ENCODE measurements at places on chromosomes 7 and 10.

DNA sequence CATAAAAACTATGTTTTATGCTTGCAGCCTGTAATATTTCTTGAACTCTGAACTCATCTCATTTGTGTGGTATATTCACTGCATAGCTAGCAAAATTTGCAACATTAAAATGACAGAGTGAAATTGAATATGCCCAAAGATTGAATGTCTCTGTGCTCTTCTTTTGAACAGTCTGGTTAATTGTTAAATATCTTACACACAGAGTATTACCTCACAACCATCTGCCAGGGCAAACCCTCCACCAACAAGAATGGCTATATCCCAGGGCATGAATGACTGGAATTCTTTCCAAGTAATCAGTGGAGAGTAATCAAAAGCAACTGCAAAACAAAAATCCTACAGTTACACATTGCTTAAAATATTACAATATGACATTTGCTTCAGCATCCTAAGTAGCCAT lies 76.9 kb downstream of the SLC13A1 start:
- no peaks in the 10 kb centered on the region for H3K4me1 ChIP-seq
- DNase-seq: no peak
- no peak overlapping the region for H3K4me3 ChIP-seq
- no peaks in the 10 kb centered on the region for H3K27me3 ChIP-seq
- H3K27ac ChIP-seq: no peak overlapping the region

DNA sequence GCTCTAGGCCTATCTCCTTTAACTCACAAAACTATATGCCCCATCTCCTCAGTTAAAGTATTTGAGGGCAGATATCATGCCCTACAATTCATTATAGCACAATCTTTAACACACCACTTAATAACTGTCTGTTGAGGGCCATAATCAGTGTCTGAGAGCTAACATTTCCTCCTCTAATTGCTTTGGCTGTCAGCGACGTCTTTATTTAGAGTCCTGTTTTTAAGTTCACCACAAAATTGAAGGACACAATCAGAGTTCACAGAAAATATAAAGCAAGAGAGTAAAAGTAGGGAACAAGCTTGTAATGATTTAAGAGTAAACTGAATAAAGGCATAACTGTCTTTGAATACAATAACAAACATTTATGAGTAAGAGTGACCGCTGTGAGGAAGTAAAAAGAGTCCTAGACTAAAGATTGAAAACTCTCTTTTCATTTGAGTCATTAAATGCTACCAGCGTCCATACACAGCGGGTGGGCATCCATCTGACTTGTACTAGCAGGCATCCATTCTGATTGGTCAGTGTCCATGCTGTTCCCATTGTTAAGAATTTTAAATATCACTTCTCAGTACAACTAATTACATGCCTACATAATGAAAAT lies 38.4 kb upstream of the ABCB4 start:
- H3K27ac ChIP-seq: no peak overlapping the region
- H3K4me1 ChIP-seq: no peaks in the 10 kb centered on the region
- DNase-seq: no peak
- no peak overlapping the region for H3K4me3 ChIP-seq
- H3K36me3 ChIP-seq: peaks cover 10% of the 10 kb centered on the region

DNA sequence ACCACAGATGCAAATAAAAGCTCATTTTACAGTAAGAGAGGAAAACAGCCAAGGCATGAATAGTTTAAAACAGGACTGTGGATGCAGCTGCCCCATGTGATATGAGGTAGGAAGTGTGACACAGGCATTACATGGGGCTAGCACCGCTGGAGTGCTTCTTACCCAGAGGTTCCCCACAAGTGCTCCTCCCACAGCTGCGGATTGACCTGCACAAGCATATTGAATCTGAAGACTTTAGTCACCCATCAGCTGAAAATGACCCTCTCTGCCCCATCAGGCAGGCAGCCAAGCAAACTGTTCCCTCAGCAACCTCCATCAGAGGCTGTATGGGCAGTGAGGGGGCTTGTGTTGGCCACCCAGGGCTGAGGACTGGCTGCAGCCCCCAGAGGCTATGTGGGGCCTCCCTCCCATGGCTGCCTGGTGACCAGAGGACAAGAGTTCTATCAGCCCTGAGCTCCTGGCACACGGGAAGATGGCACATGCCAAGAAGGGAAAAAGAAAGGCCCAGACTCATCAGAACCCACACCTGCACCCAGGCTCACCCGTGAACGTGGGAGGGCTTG lies 98.7 kb downstream of the TCERG1L start:
- H3K27me3 ChIP-seq: no peaks in the 10 kb centered on the region
- no peak for DNase-seq
- no peak overlapping the region for H3K4me3 ChIP-seq
- no peaks in the 10 kb centered on the region for H3K36me3 ChIP-seq
- H3K27ac ChIP-seq: no peak overlapping the region

DNA sequence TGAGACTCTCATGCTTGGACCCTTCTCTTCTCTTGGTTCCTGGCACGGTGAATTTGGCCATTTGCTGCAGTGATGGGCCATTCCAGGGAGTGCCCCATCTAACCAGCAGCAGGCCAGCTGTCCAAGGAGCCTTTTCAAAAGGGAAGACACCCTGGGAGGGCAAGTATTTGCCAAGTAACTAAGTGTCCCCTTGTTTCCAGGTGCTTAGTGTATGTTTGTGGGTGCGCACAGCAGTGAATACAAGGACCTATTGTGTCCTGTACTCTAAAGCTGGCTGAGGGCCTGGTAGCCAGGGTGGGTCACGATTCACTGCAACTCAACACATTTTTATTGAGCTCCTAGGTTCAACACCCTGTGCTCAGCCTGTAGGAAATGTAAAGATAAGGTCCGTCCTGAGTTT lies 348.8 kb downstream of the RNLS start:
- H3K4me3 ChIP-seq: no peak overlapping the region
- no peaks in the 10 kb centered on the region for H3K36me3 ChIP-seq
- no peaks in the 10 kb centered on the region for H3K27me3 ChIP-seq
- no peak overlapping the region for H3K27ac ChIP-seq
- no peaks in the 10 kb centered on the region for H3K4me1 ChIP-seq

DNA sequence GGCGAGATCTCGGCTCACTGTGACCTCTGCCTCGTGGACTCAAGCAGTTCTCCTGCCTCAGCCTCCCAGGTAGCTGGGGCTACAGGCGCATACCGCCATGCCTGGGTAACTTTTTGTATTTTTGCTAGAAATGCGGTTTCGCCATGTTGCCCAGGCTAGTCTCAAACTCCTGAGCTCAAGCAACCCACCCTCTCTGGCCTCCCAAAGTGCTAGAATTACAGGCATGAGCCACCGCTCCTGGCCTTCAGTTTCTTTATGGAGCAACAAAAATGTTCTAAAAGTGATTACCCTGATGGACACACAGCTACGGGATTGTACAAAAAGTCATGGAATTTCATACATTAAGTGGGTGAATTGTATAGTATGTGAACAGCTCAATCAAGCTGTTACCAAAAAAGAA lies 216.0 kb downstream of the CALN1 start:
- H3K27ac ChIP-seq: no peak overlapping the region
- no peaks in the 10 kb centered on the region for H3K27me3 ChIP-seq
- no peak for DNase-seq
- no peak overlapping the region for H3K4me3 ChIP-seq
- no peaks in the 10 kb centered on the region for H3K4me1 ChIP-seq

DNA sequence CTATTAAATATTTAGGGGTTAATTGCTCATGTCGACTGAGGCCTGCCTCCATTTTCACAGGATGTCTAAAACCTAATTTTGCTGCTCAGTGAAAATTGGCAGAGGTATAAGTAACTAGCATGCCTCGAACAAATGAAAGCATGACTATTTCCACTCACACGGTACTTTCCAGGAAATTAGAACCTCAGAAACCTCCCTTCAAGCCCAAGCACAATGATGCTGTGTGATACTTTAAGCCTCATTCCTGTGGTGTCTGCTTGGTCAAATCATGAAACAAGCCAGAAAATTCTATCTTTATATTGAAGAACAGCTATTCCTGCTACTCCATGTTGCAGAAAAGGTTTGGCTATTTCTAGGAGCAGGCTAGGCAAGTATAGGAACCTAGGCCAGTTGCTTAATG lies 203.0 kb downstream of the SORCS3 start:
- H3K36me3 ChIP-seq: no peaks in the 10 kb centered on the region
- no peaks in the 10 kb centered on the region for H3K27me3 ChIP-seq
- H3K27ac ChIP-seq: no peak overlapping the region
- no peaks in the 10 kb centered on the region for H3K4me1 ChIP-seq
- no peak overlapping the region for H3K4me3 ChIP-seq

DNA sequence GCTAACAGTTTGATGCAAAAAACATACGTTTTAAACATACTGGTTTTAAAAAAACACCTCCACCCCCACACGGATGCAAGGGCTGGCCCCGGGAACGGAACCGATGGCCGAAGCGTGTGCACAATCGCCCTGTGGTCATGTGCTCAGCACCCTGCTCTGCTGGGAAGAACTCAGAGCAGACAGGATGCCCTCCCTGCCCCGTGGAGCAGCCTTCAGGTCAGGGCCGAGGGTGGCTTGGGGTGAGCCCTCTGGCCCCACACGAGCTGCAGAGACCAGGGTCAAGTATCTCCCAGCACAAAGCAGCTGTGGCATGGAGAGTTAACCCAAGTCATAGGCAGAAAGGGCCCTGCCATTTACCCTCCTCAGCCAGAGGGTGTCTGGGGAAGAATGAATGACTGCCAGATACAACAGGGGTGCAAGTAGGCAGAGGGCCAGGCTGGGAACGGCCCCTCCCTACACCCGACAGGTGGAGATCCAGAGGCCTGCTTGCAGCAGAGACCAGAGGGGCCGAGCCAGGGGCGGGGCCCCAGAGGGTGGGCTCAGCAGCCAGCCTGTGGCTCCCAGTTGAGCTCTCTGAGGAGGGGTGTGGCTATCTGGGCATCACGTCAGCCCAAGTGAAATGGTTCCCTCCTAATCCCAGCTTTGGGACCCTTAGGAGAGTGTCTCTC lies 56.8 kb downstream of the ZRANB1 start:
- peaks cover 8% of the 10 kb centered on the region for H3K27me3 ChIP-seq
- no peaks in the 10 kb centered on the region for H3K4me1 ChIP-seq
- no peak overlapping the region for H3K27ac ChIP-seq
- peaks cover 12% of the 10 kb centered on the region for H3K36me3 ChIP-seq
- no peak overlapping the region for H3K4me3 ChIP-seq

- H3K4me3 ChIP-seq: no peak overlapping the region
- no peak overlapping the region for H3K27ac ChIP-seq
- no peak for DNase-seq
- no peaks in the 10 kb centered on the region for H3K36me3 ChIP-seq
These were observed 543.1 kb upstream of the MBL2 start for GRCh38 chr10:53315709-53316108.

GRCh38 chr7:108054537-108054936 lies 51.6 kb upstream of the LAMB1 start:
- peaks cover 24% of the 10 kb centered on the region for H3K27me3 ChIP-seq
- no peak overlapping the region for H3K27ac ChIP-seq
- no peaks in the 10 kb centered on the region for H3K4me1 ChIP-seq
- no peak overlapping the region for H3K4me3 ChIP-seq
- no peaks in the 10 kb centered on the region for H3K36me3 ChIP-seq

DNA sequence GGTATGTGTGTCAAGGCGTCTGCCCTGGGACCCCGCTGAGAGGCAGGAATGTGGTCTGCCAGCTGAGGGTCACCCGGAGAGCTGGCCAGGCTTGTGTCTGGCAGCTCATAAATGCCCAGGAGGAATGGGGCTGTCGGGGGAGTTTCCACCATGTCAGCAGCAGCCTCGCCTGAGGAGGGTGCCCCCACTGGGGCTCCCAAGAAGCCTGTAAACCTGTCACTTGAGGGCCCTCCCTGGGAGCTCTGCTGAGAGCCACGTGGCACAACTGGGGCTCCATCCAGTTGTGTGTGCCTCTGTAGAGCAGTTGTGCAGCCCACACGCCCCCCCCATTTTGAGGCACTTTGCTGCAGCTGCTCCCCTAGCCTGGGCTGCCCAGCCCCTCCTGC lies 70.6 kb downstream of the NEURL1 start:
- H3K27ac ChIP-seq: no peak overlapping the region
- H3K27me3 ChIP-seq: peaks cover 10% of the 10 kb centered on the region
- no peaks in the 10 kb centered on the region for H3K36me3 ChIP-seq
- no peaks in the 10 kb centered on the region for H3K4me1 ChIP-seq

GRCh38 chr7:47580175-47580706 lies 1.7 kb downstream of the TNS3 start:
- H3K27ac ChIP-seq: no peak overlapping the region
- peaks cover 2% of the 10 kb centered on the region for H3K36me3 ChIP-seq
- no peak overlapping the region for H3K4me3 ChIP-seq
- H3K27me3 ChIP-seq: peaks cover 28% of the 10 kb centered on the region
- H3K4me1 ChIP-seq: no peaks in the 10 kb centered on the region

GRCh38 chr7:877312-878232 lies 1.2 kb downstream of the GET4 start:
- DNase-seq: no peak
- peaks cover 16% of the 10 kb centered on the region for H3K36me3 ChIP-seq
- no peaks in the 10 kb centered on the region for H3K27me3 ChIP-seq

- H3K4me3 ChIP-seq: no peak overlapping the region
- no peaks in the 10 kb centered on the region for H3K36me3 ChIP-seq
- no peak overlapping the region for H3K27ac ChIP-seq
- H3K27me3 ChIP-seq: no peaks in the 10 kb centered on the region
- DNase-seq: no peak
- no peaks in the 10 kb centered on the region for H3K4me1 ChIP-seq
These were observed 43.8 kb downstream of the NEBL start for GRCh38 chr10:20853276-20853675.

DNA sequence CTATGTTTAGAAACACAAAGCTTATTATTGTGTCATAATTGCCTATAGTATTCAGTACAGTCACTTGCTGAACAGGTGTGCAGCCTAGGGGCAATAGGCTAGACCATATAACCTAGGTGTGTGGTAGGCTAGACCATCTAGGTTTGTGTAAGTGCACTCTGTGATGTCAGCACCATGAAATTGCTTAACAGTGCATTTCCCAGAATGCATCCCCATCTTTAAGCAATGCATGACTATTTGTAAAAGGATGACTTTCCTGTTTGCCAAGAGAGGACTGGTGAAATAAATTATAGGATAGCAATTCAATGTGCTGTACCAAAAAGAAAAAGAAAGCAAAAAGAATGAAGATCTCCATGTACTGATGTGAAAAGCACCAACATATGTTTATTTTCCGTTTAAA lies 288.7 kb upstream of the AUTS2 start:
- no peaks in the 10 kb centered on the region for H3K36me3 ChIP-seq
- no peak overlapping the region for H3K27ac ChIP-seq
- no peaks in the 10 kb centered on the region for H3K27me3 ChIP-seq
- DNase-seq: no peak

DNA sequence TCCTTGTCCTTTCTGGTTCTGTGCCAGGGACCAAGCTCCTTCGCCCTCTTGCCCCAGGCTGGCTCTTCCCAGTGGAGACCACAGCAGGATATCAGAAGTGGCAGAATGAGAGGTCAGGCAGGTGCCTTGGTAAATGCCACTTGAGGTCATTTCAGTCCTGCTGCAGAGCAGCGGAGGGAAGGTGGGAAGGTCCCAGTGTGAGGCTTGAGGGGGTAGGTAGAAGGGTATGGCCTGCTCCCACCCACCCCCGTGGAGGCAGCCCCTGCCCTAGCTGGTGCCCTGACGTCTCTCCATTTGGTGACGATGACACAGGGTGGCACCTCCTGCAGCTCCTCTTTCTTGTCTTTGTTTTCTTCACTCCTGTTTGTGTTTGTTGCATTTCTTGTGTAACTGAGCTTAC lies 538.8 kb downstream of the TCERG1L start:
- DNase-seq: no peak
- no peaks in the 10 kb centered on the region for H3K4me1 ChIP-seq
- H3K27me3 ChIP-seq: peaks cover 19% of the 10 kb centered on the region
- no peak overlapping the region for H3K4me3 ChIP-seq
- H3K36me3 ChIP-seq: no peaks in the 10 kb centered on the region
